ENCODE measurements at places on chromosomes 11 and 22.

GRCh38 chr11:1234054-1234720 is 11.3 kb downstream of the MUC5B start:
- no peak for DNase-seq

- DNase-seq: no peak
Measured at GRCh38 chr11:130848361-130849214, 67.7 kb downstream of the SNX19 start.

- peak; percentile 65 for DNase-seq
Measured at GRCh38 chr22:27719535-27720227, 81.9 kb downstream of the MN1 start.

GRCh38 chr11:16874275-16874975 is 136.0 kb downstream of the C11orf58 start:
- DNase-seq: no peak

DNA sequence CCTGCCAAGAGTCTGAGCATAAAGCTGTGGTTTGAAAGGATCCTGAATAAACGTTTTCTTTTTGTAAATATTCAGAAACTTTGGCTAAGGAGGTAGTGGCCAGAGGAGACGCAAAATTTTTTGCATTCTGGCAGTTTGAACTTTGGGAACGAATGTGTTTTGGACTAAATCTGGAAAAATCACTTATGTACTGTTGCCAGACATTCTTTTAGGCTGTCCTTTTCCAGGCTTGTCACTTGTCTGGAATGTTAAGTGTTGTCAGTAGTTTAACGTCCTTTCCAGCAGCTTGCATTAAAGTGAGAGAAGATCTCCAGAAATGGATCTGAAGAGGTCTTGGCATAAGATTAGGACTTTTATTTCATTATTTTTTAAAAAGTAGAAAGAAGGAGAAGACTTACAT is 18.5 kb downstream of the SPECC1L start:
- no peak for DNase-seq

DNA sequence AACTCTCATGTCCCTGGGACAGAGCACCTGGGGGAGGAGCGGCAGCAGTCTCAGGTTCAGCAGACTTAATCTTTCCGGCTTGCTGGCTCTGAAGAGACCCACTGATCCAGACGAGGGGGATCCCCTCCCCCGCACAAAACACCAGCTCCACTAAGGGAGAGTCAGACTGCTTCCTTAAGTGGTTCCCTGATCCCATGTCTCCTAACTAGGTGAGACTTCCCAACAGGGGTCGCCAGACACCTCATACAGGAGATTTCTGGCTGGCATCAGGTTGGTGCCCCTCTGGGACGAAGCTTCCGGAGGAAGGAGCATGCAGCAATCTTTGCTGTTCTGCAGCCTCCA is 157.2 kb upstream of the TMEM45B start:
- no peak for DNase-seq

DNA sequence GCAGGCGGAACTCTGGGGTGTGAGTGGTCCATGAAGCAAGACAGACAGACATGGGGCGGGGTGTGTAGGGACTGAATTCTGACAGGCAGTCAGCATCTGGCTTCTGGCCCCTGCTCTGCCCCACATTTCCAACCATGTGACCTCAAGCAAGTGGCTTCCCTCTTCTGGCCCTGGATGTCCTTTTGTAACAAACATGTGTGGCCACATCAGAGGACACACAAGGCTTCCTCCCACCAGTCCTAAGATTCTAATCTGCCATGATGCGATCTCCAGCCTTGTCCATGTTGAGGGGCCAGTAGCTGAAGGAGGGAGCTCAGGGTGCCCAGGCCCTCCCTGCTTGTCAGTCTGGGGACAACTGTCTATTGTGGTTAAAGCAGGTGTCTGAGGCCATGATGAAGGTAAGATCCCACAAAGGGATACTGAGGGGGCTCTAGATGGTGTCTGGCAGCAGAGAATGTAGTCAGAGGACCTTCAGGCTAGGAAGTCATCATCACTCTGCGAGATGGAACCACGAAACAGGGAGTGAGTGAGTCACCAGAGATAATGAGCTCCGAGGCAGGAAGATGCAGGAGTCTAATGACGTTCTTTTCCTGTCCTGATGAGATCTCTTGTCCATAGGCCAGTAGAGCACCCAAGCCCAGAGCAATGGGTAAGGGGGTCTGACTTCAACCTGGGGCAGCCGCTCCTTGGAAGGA is 27.4 kb downstream of the DRD2 start:
- DNase-seq: no peak

DNA sequence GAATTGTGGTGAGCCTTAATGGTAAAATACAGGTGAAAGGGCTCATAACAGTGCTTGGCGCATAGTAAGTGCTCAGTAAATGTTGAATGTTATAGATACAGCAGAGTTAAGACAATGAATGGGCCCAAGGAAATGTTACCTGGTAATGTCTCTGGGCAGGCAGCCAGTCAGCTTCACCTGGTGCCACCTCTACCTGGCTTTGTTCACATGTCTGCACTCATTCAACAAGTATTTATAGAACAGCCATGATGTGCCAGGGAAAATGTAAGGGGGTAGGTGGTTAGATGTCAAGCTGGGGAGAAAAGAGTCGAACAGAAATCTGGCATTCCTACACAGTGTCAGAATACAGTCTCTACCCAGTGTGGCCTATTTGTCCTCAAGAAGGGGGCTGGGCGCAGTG is 238.8 kb upstream of the SYN3 start:
- DNase-seq: no peak

DNA sequence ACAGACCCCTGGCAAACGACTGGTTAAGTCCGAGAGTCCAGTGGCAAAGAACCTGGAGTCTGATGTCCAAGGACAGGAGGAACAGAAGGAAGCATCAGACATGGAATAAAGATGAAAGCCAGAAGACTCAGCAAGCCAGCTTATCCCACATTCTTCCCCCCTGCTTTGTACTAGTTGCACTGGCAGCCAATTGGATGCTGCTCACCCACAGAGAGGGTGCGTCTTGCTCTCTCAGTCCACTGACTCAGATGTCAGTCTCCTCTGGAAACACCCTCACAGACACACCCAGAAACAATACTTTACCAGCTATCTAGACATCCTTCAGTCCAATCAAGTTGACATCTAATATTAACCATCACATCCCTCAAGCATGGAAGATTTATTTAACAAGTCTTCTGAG is 1265.8 kb upstream of the CNTN5 start:
- DNase-seq: no peak

DNA sequence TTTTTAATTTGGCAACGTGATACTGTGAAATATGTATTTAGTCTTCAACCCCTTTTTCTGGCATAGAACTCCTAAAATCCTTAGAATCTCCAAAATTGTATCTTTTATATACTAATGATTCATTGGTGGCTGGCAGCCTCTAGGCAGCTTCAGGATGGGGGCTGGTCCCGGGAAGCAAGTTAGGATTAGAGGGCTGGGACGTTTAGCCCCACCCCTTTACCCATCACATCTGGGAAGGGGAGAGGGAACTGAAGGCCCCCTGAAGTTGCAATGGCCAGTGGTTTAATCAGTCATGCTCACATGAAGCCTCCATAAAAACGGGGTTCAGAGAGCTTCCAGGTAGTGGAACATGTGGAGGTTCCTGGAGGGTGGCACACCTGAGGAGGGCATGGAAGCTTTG is 7.1 kb downstream of the IL17RA start:
- no peak for DNase-seq
